ENCODE measurements at places on chromosomes 6 and 20.

DNA sequence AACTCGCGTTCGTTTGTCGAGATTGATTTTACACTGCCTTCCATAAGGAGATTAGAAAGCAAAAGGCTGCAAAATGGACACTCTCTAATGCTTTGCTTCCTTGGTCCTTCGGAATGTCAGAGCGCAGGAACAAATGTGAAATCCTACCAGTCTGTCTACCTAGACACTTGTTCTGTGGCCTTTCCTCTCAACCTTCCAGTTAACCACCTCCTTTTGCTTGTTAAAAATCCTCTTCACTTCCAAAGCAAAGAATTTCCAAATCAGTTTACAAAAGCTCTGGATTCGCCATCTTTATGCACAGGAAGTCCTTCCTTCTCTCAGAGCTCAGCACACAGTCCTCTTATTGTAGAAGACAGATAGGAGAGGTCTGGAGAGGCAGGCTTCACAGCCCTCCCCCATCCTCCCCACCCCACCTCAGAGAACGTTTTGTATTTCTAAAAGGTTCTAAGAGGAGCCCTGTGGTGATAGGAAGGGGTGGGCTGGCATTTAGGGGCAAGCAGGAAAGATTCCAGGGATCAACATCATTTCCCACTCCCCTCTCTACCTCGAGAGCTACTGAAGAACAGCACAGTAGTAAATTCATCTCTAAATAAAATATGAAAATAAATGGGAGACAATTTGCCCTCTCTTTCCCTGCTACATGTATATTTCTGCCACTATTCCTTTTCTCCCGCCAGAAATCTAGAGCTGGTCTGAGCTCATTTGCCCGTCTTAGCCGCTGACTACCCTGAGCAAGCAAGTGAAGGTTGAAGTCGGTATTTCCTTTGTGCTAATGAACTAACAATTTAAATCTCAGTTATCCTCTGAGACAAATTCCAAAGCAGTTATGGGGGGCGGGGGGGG lies 18.9 kb downstream of the TFAP2A start:
- DNase-seq: no peak

GRCh38 chr6:52575502-52575892 lies 1.4 kb downstream of the TRAM2 start:
- no peak for DNase-seq

GRCh38 chr6:40681622-40682021 lies 94.5 kb upstream of the LRFN2 start:
- no peak for DNase-seq

GRCh38 chr6:156256161-156256560 lies 521.0 kb upstream of the ARID1B start:
- DNase-seq: no peak

DNA sequence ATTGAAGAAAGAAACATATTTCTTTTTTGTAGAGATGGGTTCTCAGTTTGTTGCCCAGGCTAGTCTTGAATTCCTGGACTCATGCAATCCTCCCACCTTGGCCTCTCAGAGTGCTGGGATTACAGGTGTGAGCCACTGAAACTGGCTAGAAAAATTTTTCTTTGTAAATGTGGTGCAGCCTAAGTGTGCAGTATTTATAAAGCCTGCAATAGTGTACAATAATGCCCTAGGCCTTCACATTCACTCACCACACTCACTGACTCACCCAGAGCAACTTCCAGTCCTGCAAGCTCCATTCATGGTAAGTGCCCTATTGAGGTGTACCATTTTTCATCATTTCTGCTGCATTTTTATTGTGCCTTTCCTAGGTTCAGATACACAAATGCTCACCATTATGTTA lies 31.4 kb downstream of the NHSL1 start:
- no peak for DNase-seq
